Fibroblast of skin of scalp (primary cell): ENCODE measurements at places on chromosomes 3 and 15.

GRCh38 chr3:70736009-70736408 is 423.6 kb upstream of the MDFIC2 start:
- peak; percentile 26 for DNase-seq

GRCh38 chr3:113243071-113243470 is 31.7 kb downstream of the BOC start:
- DNase-seq, result no peak

DNA sequence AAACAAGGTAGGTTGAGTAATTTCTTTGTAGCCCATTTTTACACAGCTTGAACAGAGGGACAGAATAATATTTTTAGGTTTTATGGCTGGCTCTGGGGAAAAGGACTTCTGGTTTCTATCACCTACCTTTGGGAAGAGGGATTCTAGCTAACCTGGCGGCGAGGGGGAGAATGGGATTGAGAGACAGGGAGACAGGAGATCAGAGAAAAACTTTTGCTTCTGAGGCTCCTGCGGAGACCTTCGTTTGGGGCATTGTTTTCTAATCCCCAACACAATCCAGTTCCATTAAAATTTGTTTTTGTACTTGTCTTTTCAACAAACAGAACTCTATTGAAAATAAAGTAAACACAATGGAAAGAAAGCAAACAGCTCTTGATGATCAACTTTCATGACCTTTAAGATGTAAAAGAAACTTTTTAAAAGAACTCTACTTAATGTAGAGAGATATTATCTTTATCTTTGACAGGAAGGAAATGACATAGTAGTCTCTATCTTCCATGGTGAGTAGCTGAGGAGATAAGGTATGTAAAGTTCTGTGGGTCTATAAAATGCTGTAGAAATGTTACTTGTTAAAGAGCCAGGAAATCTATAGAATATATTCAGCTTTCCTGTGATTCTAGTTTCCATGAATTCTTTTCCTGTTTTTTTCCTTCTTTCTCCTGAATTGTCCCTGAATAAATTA is 37.0 kb upstream of the P2RY1 start:
- DNase-seq, result no peak

- peak; percentile 89 for DNase-seq
Measured at GRCh38 chr3:56133423-56133822, 334.8 kb downstream of the ERC2 start.
